ENCODE measurements at places on chromosomes 7 and 10. TPM values are rescaled to one million over a fixed set of nuclear protein-coding genes. Genes with fewer than 3 reads are reported as not detected.

SYT15B gene
- 68.3 TPM for total RNA-seq

DNA sequence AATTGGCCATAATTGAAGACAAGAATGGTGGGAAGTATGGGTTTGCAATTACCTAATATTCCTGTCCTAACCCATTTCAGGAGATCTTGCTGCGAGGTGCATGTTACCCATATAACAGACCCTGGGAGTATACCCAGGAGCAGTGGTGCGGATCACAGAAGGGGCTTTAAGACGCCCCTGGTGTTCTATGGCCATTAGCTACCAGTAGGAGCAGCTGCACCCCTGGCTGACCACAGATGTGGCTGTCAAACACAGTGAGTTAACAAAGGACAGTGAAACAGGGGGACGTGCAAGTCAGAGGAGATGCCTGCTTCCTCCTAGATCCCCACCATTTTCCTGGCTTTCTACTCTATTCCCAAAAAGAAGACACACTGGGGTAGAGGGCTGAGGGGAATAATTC lies 25.2 kb downstream of the AOC1 start:
- DNase-seq, result no peak

- DNase-seq, result no peak
Observed at GRCh38 chr10:125886914-125887512, 5.9 kb upstream of the DHX32 start.

GRCh38 chr10:64636461-64636860 lies 1115.3 kb downstream of the REEP3 start:
- no peak for DNase-seq

DNA sequence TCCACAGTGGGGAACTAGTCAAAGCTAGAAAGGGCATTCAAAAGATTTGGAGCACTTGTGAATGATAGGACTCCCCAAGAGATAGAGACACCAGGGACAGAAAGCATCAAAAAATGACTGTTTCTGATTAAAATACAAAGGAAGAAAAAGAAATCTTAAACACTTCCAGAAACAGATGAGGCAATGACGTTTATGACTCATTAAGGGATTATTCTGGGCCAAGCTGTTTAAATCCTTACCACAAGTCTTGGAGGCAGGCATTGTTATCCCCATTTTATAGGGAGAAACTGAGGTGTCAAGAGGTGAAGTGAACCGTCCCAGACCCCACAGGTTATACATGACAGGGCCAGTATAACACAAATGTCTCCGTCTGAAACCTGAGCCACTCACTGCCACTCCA lies 68.3 kb upstream of the AMPH start:
- DNase-seq, result no peak

SNX8 gene
- 12.2 TPM for total RNA-seq

CTBP2 gene
- total RNA-seq, result 57.7 TPM

KDM7A gene
- total RNA-seq, result 65.1 TPM

LRRC18 gene
- total RNA-seq, result not detected

IFIT3 gene
- 1.9 TPM for total RNA-seq

SSC4D gene
- total RNA-seq, result not detected
